ENCODE measurements at places on chromosomes 11 and 22.

DNA sequence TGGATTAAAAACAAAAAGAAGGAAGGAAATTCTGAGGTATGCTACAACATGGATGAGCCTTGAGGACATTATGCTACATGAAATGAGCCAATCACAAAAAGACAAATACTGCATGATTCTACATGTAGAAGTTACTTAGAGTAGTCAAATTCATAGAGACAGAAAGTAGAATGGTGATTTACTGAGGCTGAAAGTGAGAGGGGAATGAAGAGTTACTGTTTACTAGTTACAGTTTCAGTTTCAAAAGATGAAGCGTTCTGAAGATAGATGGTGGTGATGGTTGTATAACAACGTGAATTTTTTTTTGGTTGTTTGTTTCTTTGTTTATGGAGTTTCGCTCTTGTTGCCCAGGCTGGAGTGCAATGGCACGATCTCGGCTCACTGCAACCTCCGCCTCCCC is 9.5 kb downstream of the OR5P2 start:
- no peak for DNase-seq

- DNase-seq = no peak
Observed at GRCh38 chr11:110808248-110808647, 96.0 kb upstream of the ARHGAP20 start.

DNA sequence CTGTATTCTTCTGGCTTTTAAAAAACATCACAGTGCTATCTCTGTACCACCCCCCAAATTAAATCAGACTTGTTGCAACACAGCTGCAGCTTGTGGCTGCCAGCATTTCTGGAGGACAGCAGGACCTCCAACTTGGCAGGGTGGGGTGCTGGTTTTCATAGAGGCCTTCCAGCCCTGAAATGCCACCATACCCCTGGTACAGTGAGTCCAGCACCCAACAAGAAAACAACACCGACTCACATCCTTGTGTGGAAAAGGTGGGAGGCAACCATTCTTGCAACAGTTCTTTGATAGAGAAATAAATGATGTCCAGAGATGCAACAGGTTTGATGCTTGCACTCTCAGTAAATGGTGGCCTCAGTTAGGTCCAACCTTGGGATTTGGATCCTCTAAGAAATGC is 96.0 kb downstream of the ABTB2 start:
- no peak for DNase-seq

DNA sequence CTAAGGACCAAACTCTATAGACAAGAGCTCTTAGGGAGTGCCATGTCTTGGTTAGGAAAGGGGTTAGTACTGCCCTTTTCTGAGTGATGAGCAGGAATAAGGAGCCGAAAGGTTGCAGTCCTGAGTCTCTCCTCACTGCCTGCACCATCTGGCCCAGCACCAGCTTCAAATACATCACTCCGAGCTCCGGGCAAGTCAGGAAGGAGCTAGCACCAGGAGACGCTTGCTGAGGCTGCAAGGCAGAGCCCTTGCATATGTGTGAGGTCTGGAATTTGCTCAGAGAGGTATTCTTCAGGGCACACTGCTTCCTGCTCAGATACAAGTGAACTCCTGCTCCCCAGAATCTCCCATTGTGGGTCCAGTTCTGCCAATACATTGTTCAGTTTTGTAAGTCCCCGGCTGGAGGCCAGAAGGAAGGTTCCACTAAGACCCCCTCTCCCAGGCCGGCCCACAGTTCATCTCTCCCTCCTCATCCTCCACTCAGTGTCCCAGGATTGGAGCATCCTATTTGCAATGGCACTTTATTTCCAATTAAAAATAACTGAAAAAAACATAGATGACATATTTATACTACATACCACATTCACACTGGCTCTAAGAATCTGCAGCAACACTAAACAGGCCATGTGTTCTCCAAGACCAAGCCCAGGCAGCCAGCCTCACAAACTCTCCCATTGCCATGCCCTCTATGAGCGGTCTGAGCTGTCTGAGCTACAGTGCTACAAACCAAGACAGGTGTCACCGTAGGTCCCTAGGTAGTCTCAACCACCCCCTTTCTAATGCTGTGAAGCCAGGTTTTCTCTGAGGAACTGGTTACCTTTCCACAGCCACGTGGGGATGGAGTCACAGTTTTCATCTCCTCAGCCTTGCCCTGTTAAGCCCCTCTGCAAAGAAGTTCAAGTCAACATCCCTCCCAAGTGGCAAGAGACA is 55.1 kb upstream of the SPATA19 start:
- DNase-seq = no peak

DNA sequence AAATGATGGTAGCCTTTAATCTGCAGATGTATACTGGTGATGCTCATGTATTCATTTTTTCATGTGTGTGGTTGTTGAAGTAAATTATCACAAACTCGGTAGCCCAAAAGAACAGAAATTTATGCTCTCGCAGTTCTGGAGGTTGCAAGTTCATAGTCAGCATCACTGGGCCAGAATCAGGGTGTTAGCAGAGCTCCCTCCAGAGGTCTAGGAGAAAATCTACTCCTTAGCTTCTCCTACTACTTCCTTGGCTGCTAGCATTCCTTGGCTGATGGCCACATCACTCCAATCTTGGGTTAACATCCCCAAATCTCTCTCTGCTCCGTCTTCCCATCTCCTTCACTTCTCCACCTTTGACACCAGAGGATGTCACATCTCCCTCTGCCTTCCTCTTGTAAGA is 45.3 kb upstream of the GALNT18 start:
- DNase-seq = no peak

DNA sequence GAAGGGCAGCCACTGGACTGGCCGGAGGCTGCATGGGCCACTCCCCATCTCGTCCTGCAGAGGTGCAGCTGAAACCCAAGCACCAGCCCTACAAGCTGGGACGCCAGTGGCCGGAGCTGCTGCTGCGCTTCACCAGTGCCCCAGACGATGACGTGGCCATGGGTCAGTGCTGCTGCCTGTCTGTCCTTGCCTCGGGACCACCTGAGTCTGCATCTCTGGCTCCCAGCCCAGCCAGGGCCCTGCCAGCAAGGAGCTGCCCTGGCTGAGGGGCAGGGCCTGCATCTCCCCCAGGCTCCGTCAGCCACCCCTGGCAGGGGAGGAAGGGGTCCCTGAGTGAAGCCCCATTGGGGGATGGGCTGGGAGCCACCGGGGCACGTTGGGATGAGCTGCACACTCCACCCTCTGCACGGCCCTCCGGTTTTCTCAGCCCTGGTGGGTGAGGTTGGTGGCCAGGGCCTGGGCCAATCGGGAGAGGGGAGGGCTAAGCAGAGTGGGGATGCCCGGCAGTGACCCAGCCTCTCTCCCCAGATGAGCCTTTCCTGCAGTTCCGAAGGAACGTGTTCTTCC is 7.2 kb downstream of the FRMD8 start:
- DNase-seq = no peak

- peak; percentile 73 for DNase-seq
Observed at GRCh38 chr11:117519170-117519569, 191.5 kb downstream of the CEP164 start.

GRCh38 chr11:47002390-47002789 is 65.8 kb downstream of the CSTPP1 start:
- no peak for DNase-seq

DNA sequence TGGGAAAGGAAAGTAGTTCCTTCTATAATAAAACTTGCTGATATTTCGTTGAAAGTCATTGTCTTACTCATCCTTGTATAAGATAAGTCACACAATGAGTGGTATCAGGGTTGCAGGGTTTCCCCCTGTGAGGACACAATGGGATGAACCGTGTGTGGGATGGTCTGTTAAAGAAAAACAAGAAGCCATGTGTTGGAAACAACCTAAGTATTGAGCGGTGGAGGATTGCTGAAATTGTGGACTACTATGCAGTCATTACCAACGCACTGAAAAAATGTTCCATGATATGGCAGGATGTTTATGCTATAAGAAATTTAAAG is 28.6 kb downstream of the PTPRJ start:
- DNase-seq = no peak

DNA sequence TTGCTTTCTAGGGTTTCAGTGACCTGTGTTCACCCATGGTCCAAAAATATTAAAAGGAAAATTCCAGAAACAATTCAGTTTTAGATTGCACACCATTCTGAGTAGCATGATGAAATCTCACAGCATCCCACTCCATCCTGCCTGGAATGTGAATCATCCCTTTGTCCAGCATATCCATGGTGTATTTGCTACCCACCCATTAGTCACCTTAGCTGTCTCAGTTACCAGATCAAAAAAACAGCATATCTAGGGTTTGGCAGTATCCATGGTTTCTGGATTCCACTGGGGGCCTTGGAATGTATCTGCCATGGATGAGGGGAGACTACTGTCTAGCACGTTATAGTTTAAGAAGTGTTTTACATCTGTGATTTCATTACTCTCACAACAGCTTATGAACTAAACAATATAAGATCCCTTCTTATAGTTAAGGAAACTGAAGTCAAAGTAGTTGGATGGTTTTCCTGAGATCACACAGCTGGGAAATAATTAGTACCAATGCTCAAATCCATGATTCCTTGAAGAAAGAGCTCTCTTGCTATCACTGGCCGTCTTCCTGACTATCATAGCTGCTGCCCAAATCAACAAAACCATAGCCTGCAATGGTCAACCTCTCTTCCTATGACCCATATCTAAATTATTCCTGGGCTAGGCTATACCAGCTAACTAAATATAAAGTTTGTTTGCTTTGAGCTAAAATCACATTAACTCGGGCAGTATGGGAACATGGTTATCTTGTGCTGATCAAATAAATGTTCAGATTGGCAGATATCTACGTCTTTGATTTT is 122.6 kb downstream of the MICAL2 start:
- peak; percentile 22 for DNase-seq

GRCh38 chr22:39101226-39101625 is 4.2 kb downstream of the APOBEC3H start:
- no peak for DNase-seq

DNA sequence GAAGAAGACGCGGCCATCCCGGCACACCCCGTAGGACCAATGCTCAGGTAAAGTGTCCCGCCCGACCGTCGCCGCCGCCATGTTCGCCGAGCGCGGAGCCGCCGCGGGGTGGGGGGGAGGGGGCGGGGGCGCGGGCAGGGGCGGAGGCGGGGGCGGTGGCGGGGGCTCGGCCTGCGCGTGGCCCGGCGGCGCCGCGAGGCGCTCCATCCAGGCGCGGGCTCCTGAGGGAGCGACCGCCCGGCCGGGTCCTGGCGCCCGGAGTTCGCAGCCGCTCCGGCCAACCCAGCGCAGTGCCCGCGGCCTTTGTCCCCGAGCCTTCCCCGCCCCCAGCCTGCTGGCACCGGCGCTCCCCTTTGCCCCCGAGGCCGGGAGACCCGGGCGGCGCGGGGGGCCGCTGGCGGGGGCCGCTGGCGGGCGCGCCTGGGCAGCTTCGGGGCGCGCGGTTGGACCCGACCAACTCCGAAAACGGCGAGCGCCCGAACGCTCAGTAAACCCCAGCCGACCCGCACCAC is at the start of gene PLEKHA7:
PLEKHA7 (minus strand) TSS at position 94 of the 512 bp plus-strand sequence; CDS start at position 81, 13 bp downstream.
- DNase-seq = no peak

DNA sequence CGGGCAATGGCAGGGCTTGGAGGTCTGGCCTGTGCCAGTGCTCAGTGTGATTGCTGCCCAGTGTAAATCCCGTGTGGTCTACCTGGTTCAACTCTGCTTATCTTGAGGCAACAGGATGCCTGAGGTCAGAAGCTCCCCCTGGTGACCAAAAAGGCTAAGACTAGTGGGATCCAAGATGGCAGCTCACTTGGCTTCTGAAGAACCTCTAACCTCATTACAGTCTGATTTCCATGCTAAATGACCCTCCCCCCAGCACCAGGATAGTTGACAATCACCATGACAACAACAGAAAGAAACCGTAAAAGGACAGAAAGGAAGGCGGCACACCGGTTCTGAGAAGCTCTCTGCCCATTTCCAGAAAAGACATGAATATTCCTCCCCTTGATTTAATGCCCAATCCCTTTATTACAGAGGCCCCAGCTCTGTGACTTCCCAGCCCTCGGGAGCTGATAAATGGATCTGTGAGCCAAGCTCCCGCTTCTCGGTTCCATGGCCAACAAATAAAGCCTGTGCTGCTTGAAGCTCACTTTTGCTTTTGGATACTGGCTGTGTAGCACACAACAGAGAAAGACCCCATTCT is 398.4 kb downstream of the CTTN start:
- DNase-seq = peak; percentile 18

DNA sequence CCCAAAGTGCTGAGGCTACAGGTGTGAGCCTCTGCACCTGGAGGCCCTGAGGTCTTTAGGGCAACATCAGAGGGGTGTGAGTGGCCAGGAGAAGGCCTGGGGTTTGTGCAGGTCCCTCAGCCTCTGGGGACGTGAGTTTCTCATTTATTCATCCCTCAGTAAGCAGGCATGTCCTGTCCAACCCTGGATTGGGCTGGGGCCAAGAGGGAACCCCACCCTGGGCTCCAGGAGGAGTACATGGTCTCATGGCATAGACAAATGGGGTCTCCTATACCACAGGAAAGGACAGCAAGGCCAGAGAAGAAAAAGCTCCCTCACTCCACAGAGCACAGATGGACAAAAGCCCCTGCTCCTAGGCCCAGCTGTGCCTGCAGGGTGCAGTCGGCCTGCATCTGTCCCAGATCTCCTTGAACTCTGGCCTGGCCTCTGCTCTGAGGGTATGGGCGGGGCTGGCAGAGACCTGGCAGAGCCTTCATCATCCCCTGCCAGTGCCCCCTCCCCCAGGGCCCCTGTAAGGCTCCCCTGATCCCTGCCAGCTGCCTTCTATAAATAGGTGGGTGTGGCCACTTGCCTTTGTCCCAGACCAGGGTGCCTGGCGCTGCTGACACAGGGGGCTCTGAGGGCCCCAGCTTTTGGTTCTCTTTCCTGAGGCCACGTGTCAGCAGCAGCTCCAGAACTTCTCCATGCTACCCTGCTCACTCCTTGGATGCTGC is 34.6 kb downstream of the A4GALT start:
- DNase-seq = no peak

GRCh38 chr11:12581923-12582322 is 92.3 kb upstream of the TEAD1 start:
- peak; percentile 86 for DNase-seq

- DNase-seq = no peak
Observed at GRCh38 chr22:26897384-26897783, 240.0 kb downstream of the MIAT start.

Data from ACHN (cell line).